ENCODE measurements at places on chromosomes 7 and 10.

DNA sequence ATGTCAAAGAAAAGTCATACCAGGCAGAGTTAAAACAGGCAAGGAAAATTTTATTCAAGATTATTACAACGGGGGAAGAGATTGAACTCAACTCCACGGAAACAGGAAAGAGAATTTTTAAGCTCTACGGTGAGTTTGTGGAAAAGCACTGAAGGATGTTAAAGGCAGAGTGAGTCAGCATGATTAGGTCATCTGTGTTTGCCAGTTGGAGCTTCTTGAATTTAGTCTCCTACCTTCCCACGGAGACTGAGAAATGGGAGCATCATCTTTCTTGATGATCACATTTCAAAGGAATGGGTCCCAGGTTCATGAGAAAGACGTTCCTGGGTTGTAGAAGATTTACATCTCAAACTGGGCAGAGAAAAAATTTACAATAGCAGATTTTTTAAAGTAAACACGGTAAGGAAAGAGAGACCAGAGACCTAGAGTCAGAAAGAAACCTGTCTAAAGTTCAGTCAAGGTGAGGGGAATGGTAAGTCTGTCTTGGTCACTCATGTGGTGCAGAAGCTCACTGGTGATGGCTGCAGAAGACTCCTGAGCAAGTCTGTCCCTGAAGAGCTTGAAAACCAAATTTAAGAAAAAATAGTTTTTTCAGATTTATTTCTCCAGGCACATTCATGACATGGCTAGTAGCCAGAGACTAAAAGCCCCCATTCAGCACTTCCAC lies 516.9 kb upstream of the LRRN3 start:
- no peak for DNase-seq

GRCh38 chr7:82384051-82384464 lies 59.5 kb downstream of the CACNA2D1 start:
- no peak for DNase-seq

DNA sequence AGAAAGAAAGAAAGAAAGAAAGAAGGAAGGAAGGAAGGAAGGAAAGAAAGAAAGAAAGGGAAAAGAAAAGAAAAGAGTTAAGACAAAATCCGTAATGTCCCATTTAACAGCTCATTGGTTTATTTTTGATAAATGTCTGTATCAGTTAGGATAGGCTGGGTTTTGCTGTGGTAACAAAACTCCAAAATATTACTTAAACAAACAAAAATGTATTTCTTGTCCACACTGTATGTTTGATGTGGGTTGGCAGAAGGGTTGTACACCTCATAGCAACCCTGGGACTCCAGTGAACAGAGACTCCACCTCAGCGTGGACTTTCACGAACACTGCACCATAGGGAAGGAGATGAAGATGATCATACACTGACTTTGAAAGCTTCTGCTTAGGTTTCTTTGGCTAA lies 59.6 kb downstream of the PPP1R3C start:
- DNase-seq = no peak

DNA sequence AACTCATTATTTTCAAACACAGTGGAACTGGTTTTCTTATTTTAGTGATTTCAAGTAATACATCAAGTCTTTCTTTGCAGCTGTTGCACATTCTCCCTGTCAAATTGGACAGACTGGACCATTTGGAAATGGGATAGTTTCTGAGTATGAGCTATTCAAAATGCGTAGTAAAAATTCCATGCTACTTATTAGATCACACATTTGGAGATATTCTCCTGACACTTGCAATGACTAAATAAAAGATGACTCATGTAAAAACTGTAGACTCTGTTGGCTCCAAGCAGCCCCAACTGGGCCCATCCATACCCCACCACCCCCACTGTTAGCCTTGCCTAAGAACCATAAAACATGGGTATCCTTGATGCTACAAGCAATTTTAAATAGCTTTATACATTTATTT lies 25.9 kb upstream of the BICC1 start:
- no peak for DNase-seq

- DNase-seq = no peak
Observed at GRCh38 chr10:117546581-117547015, 4.1 kb downstream of the EMX2 start.

DNA sequence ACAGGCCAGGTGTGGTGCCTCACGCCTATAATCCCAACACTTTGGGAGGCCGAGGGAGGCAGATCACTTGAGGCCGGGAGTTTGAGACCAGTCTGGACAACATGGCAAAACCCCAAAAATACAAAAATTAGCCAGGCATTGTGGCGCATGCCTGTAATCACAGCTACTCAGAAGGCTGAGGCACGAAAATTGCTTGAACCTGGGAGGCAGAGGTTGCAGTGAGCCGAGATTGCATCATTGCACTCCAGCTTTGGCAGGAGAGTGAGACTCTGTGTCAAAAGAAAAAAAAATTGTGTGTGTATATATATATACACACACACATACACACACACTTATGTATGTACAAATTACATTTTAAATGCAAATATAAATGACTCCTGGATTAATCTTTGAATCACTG lies 76.8 kb upstream of the LRRN3 start:
- DNase-seq = no peak

GRCh38 chr7:85664341-85664740 lies 477.5 kb upstream of the SEMA3D start:
- DNase-seq = no peak

- no peak for DNase-seq
Observed at GRCh38 chr7:156665101-156665500, 24.5 kb downstream of the RNF32 start.

DNA sequence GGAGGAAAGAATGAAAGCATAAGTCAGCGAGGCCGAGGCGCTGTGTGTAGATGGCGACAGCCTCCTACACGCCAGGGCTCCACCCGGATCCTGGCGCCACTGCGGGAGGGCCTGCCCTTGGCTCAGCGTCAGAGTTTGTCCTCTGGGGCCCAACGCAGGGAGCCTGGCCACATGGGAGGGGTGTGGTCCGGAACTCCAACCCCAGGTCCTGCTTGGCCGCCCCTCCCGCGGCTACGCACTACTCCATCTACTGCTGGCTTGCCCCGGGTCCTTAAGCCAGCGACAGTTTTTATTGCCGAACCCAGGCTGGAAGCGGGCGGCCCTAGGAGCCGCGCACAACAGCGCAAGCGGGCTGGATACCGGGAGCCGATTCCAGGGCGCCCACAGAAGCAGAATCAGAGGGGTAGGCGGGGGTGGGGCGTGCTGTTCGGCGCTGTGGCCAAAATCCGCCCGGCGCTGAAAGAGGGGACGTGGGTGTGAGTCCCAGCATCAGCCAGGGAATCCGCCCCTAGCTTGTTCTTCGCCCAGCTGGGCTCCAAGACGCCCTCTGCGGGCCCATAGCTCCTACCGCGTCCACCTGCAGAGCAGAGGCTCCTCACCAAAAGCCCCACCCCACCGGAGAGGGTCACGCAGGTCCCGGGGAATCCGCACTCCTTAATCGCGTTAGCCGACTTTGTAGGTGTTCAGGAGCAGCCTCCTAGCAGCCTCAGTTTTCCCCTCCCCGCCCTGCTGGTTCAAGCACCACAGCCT lies 4.5 kb downstream of the KAZALD1 start:
- no peak for DNase-seq

- DNase-seq = no peak
Observed at GRCh38 chr10:112388548-112388947, 14.6 kb downstream of the ACSL5 start.

DNA sequence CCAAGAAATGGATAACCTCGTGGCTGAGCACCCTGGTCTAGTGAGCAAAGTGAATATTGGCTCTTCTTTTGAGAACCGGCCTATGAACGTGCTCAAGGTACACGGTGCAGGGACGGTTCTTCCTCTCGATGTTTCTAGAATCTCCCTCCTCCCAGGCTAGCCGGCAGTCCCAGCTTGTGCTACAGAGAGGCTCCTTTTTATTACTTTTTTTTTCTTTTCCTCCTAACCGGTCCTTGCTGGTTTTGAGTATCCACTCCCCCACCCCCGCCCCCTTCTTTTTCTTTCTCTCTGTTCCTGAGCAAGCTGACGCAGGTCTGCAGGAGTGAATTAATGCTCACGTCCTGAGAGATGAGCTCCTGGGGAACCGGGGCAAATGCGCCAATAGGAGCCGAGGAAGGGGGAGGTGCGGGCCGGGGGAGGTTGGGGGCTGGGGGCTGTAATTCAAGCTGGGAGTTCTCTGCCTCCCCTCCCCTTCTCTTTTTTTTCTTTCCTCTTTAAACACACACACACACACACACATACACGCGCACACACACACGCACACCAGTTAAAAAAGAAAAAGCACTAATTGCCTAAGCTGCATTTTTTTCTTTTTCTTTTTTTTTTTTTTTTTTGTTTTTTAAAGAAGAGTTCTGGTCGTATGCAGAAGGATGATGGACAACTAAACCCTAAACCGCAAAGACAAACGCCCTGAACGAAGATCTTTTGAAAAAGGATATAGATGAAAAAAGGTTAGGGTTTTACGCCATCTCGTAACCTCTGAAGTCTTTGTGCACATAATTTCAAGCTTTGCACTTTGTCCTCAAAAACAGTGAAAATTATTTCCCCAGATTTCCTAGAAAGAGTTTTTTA lies 6.6 kb downstream of the CPA2 start:
- DNase-seq = no peak

GRCh38 chr7:155220903-155221302 lies 76.8 kb upstream of the INSIG1 start:
- no peak for DNase-seq
